NCI-H1105 (cell line): ENCODE measurements at places on chromosomes 11 and 22.

GRCh38 chr22:34334893-34335292 is 414.6 kb upstream of the LARGE1 start:
- no peak for DNase-seq

DNA sequence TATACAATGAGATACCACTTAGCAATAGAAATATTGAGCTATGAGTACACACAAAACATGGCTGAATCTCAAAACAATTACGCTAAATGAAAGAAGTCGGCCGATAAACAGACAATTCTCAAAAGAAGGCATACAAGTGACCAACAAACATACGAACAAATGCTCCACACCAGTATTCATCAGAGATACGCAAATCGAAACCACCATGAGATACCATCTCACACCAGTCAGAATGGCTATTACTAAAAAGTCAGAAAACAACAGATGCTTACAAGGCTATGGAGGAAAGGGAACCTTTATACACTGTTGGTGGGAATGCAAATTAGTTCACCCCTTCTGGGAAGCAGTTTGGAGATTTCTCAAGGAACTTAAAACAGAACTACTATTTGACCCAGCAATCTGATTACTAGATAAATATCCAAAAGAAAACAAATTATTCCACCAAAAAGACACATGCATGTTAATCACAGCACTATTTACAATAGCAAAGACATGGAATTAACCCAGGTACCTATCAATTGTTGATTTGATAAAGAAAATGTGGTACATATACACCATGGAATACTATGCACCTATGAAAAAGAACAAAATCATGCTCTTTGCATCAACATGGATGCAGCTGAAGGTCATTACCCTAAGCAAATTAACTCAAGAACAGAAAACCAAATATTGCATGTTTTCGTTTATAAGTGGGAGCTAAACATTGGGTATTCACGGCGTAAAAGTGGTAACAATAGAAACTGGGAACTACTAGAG is 90.9 kb upstream of the GRAMD1B start:
- no peak for DNase-seq

DNA sequence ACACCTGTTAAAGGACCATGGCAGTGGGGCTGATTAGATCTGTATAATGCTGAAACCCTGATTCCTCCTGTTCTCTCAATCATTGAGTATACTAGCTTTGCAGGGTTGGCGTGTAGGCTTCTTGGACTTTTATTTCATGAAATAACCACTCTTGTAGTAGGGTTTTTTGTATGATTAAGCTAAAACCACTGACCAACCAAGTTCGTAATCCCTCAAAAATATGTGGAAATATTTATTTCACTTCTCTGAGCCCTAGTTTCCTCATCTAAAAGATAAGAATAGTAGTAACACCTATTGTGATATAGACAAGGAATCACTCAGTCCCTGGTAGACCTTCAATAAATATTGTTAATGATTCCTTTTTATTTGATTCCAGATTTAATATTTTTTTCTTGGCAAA is 4.2 kb downstream of the API5 start:
- DNase-seq, result no peak

- DNase-seq, result no peak
Measured at GRCh38 chr11:110323786-110324185, 27.4 kb upstream of the RDX start.

DNA sequence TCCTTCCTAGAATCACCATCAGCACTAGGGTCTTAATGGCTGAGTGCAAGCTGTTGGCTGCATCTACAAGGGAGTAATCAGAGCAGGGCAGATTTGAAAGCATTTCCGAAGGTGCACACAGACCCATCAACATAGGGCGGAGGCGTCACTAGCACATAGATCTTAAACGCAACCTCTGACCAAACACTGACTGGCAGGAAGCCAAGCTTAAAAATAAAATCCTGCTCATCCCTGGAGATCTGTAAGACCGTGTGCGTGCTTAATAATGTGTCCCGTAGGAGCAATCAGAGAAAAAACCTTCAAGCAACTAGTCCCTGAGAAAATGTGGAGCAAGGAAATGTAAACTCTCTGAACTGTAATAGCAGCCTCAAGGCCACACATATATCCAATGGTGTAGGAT is 470.5 kb downstream of the ETS1 start:
- no peak for DNase-seq

DNA sequence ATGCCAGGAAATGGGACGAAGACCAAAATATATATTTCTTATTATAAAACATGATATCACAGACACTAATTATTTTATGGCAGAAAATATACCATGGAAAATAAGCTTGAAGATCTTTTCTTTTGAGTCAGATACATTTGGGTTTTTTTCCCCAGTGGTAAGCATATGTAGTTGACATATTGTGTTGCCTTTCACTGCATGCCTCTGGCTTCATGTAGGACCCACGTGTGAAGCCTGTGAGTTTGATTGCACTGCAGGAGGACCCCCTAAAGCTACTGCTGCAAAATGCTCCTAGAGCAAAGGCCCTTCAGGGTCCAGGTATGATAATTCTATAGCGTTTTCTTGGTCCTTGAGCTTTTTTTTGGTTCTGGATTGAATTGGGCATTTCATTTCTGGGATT is 190.7 kb upstream of the KIRREL3 start:
- DNase-seq, result no peak

GRCh38 chr11:120336641-120337354 is 585 bp downstream of the ARHGEF12 start:
- peak; percentile 49 for DNase-seq

DNA sequence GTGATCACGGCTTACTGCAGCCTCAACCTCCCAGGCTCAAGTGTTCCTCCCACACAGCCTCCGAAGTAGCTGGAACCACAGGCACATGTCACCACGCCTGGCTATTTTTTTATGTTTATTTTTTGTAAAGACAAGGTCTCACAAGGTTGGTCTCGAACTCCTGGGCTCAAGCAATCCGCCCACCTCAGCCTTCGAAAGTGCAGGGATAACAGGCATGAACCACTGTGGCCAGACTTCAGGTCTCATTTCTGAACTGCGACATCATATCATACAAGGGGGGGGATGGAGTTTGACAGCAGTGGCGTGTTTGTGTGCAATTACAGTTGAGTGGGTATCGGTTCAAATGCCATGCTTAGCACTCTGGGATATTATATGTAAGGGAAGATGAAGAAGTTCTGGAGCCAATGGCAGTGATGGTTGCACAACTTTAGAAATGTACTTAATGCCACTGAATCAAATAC is 6.9 kb downstream of the NAALADL1 start:
- DNase-seq, result no peak

- DNase-seq, result no peak
Measured at GRCh38 chr11:76796511-76797198, 13.5 kb downstream of the TSKU start.

GRCh38 chr11:9739123-9739900 is 75.4 kb downstream of the SWAP70 start:
- no peak for DNase-seq

- no peak for DNase-seq
Measured at GRCh38 chr11:74680035-74680671, 51.1 kb downstream of the CHRDL2 start.

- peak; percentile 32 for DNase-seq
Measured at GRCh38 chr22:41915035-41915785, at the start of gene SHISA8. SHISA8 (minus strand) TSS chr22:41915074; CDS start chr22:41914667, 407 bp downstream.

GRCh38 chr11:82405421-82405820 is 328.2 kb downstream of the FAM181B start:
- no peak for DNase-seq

DNA sequence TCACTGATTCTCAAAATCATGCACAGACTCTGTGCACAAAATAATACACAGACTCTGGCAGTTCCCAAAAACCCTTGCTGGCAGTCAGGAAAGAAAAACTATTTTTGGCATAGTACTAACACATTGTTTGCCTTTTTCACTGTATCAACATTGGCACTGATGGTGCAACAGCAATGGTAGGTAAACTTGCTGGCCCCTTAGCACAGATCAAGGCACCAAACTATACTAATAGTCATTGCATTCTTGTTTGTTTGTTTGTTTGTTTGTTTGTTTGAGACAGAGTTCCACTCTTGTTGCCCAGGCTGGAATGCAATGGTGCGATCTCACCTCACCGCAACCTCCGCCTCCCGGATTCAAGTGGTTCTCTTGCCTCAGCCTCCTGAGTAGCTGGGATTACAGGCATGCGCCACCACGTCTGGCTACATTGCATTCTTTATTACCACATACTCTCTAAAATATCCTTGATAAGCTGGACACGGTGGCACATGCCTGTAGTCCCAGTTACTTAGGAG is 81.0 kb upstream of the SLC6A5 start:
- DNase-seq, result no peak

DNA sequence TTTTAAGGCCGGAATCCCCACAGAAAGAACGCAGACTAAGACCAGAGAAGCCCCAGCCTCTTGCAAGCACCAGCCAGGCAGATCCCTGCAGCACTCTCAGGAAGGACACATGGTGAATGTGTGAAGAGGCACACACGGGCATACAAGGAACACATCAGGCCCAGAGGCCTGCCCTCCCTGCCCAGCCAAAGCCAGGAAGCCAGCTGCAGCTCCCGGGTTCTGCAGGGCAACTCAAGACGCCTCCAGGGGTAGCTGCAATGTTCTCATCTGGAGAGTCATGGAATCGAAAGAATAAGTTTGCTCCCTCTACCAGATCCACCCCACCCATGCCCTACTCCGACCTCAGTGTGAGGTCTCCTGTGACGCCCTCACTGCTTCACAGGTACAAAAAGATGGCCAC is 2.3 kb downstream of the DGCR2 start:
- no peak for DNase-seq

DNA sequence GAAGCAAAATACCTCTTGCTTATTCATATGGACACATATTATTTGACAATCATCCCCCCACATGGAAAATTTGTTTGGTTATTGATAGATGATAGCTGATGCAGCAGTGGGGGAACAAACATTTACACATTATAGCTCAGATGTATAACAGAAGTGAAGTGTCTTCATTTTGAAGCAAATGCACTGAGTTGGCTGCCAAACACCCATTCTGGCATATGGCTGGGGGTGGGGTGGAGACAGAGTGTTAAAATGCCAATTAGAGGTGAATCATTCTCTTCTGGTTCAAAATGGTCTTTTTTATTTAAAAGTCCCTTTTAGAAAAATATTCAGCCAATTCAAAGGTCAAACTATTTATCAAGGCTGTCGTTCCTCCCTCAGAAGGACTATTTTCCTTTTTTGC is 157.3 kb upstream of the TRPC6 start:
- DNase-seq, result no peak

- no peak for DNase-seq
Measured at GRCh38 chr22:42889304-42889703, 32.2 kb upstream of the ARFGAP3 start.

DNA sequence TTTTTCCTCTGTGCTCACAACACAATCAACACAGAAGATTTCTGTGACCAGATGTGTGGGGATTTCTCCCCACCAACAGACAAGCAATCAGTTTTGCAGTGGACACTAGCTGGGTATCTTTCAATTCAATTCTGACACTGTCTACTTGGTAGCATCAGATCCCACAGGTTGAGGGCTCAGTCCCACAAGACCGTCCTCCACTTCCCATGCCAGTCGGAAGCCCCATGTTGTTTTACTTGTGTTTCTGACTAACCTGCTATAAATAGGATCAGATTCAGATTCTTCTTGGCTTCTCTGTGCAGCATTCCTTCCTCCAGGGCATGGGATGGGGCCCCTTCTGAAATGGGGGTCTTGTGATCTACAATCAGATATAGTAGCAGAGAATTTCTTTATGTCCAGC is 19.6 kb downstream of the ACER3 start:
- DNase-seq, result no peak

- no peak for DNase-seq
Measured at GRCh38 chr11:73645972-73646631, at the start of gene PLEKHB1. PLEKHB1 (plus strand) TSS chr11:73646581; CDS start chr11:73646609, 28 bp downstream.

- DNase-seq, result no peak
Measured at GRCh38 chr11:65310736-65311135, 3.9 kb upstream of the CDC42EP2 start.
